ENCODE measurements at places on chromosomes 3 and 15.

- no peak for DNase-seq
These were observed 46.4 kb downstream of the FAM81A start for GRCh38 chr15:59484399-59484798.

- DNase-seq, result no peak
These were observed 51.9 kb downstream of the BBX start for GRCh38 chr3:107574650-107575049.

DNA sequence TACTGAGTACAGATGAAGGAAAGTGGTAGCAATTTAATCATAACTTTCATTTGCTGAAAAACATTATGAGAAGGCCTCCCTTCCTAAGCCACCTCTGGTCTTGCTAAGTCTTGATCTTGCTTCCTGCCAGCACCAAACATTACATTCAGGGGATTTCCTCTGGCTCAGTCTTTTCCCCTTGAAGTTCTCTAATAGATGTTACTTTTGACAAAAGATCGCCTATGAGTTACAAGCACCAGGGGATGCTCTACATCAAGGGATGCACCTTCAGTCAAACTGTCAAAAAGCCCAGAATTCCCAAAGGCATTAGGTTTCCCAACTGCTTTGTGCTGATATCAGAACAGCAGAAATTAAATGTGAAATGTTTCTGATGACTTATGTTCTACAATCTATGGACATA lies 47.3 kb downstream of the AQP9 start:
- no peak for DNase-seq

GRCh38 chr15:60179786-60180391 lies 175.8 kb downstream of the FOXB1 start:
- no peak for DNase-seq

- DNase-seq, result no peak
These were observed 7.5 kb upstream of the ATP11B start for GRCh38 chr3:182785756-182786155.

DNA sequence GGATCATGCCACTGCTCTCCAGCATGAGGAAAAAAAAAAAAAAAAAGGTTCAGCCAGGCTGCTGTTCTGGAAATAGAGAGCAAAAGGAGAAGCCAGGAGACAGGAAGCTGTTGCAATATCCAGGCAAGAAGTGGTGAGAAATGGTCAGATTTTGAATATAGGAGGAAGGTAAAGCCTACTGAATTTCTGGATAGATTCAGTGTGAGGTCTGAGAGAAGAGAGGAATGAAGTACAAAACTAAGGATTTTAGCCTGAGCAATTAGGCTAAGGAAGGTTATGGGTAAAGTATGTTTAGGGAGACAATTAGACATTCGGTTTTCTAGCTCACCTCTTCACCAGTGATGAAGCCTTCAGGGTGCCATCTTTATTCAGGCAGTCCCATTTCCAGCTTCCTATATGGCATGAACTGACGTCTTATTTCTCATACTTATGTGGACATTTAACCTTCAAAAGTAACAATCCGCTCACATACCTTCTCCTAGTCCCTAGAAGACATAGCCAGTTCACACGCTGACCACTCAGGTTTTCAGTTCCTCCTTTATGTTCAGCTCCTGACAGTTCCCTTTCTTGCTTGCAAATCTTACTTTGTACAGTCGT lies 57.2 kb downstream of the KIF9 start:
- no peak for DNase-seq

GRCh38 chr3:132418916-132419315 lies 1.6 kb downstream of the DNAJC13 start:
- DNase-seq, result no peak

- DNase-seq, result no peak
These were observed 136.2 kb downstream of the LRTM1 start for GRCh38 chr3:54791501-54792156.

DNA sequence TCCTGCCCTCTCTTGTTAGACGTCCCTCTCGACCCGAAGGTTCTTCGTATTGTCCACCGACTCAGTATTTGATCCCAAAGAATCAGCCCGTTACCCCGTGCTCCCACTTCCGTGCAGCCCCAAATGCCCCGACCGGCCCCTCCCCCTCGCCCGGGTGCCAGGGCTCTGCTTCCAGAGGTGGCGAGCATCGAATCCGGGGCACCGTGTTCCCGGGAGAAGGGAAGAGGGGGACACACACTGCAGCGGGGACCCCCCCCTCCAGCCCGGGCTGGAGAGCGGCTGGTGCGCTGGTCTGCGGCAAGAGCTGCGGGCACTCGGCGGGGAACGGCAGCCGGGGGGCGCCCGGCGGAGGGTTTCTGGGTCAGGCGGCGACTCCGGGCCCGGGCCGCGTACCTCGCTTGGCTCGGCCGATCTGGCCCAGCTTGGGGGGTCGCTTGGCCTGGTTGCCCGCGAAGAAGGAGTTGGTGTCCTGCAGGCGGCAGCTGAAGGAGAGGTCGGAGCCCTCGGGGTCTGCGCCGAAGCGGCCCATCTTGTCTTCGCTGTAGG lies 556 bp downstream of the CAMK2N2 start:
- peak; percentile 52 for DNase-seq

- DNase-seq, result no peak
These were observed 23.4 kb upstream of the DYNC1LI1 start for GRCh38 chr3:32593903-32594525.

DNA sequence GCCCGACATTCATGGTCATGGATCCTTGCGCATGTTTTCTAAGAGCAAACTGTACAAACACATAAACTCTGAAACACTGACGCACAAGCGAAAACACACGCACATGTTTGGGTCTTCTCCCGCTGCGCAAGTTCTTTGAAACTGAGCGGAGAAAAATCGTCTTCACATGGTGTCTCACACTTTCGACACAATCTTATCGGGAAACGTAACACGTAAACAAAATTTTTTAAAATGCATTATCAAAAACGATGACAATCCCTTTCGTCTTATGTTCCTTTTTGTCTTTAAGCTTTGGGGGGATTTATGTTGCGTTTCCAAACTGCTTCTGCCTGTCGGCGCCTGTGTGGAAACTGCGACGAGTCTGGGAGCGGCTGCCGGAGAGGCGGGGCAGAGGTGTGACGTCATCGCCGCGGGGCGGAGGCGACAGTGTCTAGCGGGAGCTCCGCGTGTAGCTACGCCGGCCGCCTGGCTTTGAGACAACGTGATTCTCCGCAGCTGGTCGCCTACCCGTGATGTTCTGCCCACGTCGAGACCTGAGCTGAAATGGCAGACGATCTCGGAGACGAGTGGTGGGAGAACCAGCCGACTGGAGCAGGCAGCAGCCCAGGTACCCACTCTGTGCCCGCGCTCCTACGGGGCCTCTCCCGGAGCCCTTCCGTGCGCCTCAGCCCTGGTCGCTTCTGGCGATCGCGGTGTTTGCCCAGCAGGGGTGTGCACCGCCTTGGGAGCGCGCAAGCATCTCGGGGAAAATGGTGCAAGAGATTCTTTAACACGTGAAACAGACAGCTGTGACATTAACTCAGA lies at the start of gene CMSS1:
Gene CMSS1 (plus strand): TSS at position 426 of the 804 bp plus-strand sequence.
- DNase-seq, result peak; percentile 95

DNA sequence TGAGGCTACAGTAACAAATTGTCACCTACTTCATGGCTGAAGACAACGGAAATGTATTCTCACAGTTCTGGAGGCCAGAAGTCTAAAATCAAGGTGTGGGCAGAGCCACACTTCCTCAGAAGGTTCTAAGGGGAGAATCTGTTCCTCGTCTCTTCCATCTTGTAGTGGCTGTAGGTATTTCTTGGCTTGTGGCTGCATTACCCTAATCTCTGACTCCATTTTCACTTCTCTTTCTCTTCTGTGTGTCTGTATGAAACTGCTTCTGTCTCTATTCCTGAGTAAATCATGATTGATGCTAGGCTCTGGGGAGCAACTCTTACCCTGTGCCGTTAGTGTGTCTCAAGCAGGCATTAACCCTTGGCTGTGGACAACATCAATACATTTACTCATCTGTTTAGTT lies 164.7 kb downstream of the SQOR start:
- DNase-seq, result no peak

- DNase-seq, result no peak
These were observed 71.4 kb downstream of the C3orf80 start for GRCh38 chr3:160296591-160296990.

DNA sequence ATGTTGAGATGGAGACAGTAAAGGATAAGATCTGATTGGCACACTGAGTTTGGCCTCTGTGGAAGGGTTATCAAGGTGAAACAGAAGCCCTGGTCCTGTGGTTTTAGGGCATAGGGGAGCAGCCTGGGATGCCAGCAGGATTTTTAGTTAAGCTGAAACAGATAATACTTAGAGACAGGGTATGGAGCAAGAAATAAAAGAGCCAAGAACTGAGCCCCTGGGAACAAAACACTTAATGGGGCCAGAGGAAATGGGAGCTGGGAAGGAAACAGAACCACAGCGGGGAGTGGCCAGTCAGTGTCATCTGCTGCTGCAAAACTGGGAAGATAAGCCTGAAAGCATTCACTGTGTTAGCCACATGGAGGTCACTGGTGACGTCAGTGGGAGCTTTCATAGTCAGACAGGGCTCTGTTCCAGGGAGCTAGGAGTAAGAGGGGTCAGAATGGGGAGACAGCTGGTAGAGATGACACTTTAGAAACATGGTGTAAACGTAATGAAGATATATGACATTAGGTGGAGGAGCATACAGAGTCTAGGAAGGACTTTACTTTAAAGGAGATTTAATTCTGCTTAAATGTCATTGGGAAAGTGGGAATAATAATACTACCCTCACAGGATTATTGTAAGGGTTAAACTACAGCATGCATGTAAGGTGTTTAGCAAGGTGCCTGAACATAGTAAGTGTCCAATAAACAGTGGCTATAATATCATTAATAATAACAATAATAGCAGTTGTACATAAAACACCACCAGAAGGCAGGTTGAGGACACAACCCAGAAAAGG lies 172.7 kb upstream of the CTNNB1 start:
- DNase-seq, result no peak
